IPS-NIHi11 (cell line): ENCODE measurements at places on chromosomes 1 and 21.
A peak's percentile ranks its signal among the peaks of the same experiment; 100 is the strongest.

DNA sequence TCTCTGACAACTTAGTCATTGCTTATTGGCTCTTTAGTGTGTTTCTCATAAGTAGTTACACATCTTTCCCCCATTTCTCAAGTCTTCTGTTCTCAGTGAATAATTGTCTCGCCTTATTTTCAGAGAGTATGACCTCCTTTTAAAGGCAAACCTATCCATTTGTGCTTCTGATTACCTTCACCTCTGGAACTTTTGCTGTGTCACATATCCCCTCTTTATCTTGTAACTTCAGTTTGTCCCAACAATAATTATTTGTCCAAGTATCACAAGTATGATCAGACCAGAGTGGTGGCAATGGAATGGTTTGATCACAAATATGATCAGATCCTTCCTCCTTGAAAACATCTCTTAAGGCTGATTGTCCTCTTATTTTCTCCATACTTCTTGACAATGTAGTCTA is 5.3 kb upstream of the MRPS21 start:
- DNase-seq: no peak

DNA sequence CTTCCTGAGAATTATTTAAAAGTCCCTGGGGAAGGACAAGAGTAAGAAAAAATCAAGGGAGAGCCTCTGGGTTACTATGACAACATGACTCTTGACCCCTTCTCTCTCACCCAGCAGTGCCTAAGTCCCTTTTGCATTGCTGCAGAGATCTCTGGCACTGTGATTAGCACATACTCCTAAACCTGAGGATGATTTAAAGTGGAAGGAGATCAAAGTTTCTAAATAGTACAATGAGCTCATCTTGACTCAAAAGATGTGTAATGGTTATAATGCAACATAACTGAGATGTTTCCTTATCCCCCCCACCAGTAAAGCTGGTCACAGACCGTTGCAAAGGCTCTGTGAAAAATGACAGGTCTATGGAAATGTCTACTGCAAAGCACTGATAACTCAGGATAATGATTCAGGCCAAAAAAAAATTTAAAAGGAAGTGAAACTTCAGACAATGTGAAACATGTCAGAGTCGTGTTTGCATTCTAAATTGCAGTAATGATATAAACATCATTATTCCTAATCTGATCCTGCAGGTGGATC is 519.2 kb downstream of the KIF26B start:
- no peak for DNase-seq

GRCh38 chr1:228870041-228870713 is 134.9 kb downstream of the RHOU start:
- no peak for DNase-seq

- DNase-seq: no peak
Observed at GRCh38 chr1:118271883-118272282, 86.9 kb upstream of the SPAG17 start.

DNA sequence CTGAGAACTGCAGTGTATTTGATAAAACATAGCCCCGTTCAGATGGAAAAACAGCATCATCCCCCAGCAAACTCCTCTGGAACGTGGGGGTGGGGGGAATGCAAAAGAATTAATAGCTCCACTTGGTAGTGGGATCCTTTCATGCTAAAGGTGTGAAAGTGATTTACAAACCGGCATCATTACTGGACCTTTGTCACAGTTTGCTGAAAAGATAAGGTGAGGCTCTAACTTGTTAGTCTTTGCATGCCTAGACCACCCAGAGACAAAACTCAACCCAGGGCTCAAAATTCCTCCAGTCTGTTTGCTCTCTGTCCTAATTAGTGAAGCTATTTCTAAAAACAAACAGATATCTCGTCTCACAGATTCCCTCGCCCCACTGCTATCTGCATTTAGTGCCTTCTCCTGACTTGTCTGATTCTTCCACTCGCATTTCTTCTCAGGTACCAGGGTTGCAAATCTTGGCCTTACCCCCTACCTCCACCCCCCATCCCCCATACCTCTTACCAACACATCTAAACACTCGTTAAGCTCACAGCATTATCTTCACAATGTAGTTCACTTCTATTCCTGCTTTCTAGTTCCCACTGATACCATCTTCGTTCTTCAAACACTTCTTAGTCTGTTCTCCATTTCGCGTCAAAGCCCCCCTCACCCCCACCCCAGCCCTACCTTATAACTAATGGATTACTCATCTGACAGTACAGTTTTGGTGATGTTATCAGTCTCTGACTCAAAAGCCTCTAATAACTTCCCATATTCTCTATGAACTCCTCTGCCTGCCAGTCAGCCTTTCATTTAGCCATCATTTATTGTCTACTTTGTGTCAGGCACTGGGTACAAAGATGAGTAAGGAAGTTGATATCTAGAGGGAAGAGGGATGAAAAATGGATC is 11.8 kb downstream of the IER5 start:
- DNase-seq: no peak

- DNase-seq: no peak
Observed at GRCh38 chr1:114390960-114391359, 120.0 kb downstream of the TRIM33 start.

- peak; percentile 59 for DNase-seq
Observed at GRCh38 chr1:39960431-39960958, 5.5 kb downstream of the MFSD2A start.

DNA sequence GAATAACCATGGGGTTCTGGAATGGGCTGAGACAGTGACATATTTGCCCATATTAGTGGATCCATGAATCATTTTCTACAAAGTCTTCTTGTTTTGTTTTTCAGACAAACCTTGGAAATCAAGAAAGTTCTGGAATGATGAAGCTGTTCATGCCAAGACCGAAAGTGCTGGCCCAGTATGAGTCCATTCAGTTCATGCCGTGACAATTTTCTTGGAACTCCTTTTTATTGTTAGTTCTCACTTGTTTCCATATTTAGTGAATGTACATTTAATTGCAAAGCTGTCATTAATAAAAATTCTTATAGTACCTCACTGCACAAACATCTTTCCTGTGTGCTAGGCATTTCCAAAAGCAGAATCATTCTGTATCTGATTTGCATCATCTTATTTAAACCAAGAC is 100.6 kb upstream of the KCNJ15 start:
- no peak for DNase-seq

GRCh38 chr1:222547944-222548671 is at the start of gene HHIPL2:
Gene HHIPL2, minus strand, starts transcription at chr1:222548104. Its CDS starts 60 bp downstream, at chr1:222548044.
- no peak for DNase-seq

GRCh38 chr1:54331091-54331772 is 75.0 kb downstream of the SSBP3 start:
- DNase-seq: no peak
